ENCODE measurements at places on chromosomes 6 and 20.

DNA sequence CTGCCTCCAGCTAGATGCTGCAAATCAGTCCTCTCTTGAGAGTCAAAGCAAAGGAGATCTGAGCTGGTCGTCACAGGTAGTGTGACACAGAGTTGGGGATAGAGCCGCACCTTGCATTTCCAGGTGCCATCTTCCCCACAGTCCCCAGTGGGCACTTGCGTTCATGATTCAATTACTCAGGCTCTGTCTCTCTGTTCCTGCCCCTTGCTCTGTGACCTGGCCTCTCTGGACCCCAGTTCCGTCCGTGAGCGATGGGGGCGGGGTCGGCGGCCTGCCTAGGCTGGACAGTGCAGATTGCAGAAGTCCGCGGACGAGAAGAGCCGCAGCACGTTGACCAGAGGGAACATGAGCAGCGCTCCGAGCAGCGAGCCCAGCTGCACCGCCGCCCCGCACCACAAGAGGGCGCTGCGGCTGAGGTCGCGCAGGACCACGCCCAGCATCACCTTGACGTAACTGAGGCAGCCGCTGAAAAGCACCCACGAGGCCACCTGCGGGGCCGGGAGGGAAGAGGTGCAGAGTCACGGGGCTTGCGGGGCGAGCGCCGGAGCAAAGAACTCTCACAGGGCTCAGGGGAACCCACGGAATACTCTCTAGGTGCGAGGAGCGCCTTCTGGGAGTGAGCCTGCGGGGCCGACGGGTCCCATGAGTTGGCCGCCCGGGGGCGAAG, 7.4 kb downstream of the SLC52A3 start:
- peak; percentile 66 for DNase-seq

GRCh38 chr6:123702943-123703342, 66.2 kb upstream of the TRDN start:
- DNase-seq: no peak

DNA sequence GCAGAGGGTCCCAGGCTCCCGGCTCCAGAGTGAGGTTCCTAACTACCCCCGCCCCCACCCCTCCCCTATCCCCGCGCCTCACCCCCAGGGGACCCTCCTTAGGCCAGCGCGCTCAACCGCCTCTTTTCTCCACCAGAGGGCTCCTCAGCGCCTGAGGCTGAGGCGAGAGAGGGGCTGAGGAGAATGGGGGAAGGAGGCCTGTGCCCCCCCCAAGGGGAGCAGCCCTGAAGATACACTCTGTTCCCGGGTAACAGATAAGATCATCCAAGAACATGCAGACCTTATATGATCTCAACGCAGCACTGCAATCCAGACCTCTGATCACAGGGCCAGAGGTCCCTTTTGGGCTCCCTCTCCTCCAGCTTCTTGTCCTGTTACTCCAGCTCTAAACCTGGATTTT, 43.3 kb upstream of the MRPS10 start:
- peak; percentile 79 for DNase-seq

GRCh38 chr6:3176562-3177355, 19.4 kb upstream of the TUBB2A start:
- DNase-seq: no peak

GRCh38 chr20:51412951-51413481, 129.5 kb downstream of the NFATC2 start:
- peak; percentile 31 for DNase-seq

GRCh38 chr20:64105846-64106434, 1.4 kb downstream of the NPBWR2 start:
- DNase-seq: no peak

- peak; percentile 49 for DNase-seq
Measured at GRCh38 chr6:28303570-28303969, 22.2 kb downstream of the PGBD1 start.

- peak; percentile 80 for DNase-seq
Measured at GRCh38 chr20:3420211-3420707, 12.8 kb upstream of the DNAAF9 start.

DNA sequence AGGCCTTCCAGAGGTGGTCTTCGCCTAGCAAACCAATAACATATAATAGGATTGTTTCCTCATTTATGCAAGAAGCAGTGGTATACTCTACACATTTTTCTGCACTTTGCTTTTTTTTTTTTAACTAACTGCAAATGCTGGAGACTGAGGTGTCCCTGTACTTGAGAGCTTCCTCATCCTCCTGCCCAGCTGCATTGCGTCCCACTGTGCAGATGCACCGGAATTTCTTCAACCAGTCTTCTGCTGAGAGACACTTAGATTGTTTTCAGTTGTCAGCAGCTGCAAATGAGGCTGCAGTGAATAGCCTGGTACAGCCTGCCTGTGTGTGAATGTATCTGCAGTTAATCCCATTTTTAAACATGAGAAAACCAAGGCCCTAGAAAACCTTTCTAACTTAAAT, 11.5 kb downstream of the FGD2 start:
- no peak for DNase-seq

DNA sequence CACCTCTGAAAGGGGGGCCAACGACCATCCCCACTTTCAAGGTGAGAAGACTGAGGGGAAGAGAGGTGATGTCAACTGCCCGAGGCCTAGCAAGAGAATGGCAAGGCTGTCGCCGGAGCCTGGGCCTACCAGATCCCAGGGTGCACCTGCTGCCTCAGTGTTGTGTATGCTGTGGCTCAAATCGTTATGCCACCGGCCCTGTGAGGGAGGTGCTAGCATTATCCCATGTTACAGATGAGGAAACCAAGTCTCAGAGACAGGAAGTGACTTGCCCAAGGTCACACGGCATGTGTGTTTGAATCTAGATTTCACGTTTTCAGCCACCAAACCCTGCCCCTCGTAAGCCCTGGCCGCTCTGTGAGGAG, 152.5 kb downstream of the CEBPB start:
- DNase-seq: no peak

GRCh38 chr6:23663096-23663495, 462.9 kb upstream of the NRSN1 start:
- no peak for DNase-seq

- DNase-seq: no peak
Measured at GRCh38 chr6:76633259-76633658, 560.8 kb upstream of the IMPG1 start.

GRCh38 chr6:170462366-170463020, 90.6 kb downstream of the PSMB1 start:
- no peak for DNase-seq

- DNase-seq: no peak
Measured at GRCh38 chr6:4774715-4775493, 1.3 kb upstream of the CDYL start.

GRCh38 chr20:9551808-9552550, 37.6 kb downstream of the LAMP5 start:
- no peak for DNase-seq

GRCh38 chr6:137084090-137084489, 39.3 kb upstream of the IL20RA start:
- DNase-seq: no peak

All from GM13977 (cell line).